ENCODE measurements at places on chromosomes 4 and X.
A peak's percentile ranks its signal among the peaks of the same experiment; 100 is the strongest.

- no peak for DNase-seq
Measured at GRCh38 chr4:106149911-106150310, 166.1 kb downstream of the TBCK start.

DNA sequence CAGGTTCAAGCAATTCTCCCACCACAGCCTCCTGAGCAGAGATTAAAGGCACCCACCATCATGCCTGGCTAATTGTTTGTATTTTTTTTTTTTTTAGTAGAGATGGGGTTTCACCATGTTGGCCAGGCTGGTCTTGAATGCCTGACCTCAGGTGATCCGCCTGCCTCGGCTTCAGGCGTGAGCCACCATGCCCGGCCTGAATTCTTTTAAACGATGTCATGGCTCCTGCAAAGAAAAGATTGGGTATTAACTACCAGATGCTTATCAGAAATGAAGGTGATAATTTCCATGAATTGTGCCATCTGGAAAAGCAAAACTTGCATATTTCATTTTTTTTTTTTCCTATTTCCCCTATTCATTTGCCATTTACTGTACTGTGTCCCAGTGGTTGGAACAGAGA is 195.7 kb upstream of the IGFBP7 start:
- DNase-seq = no peak

GRCh38 chrX:49850028-49850427 is 20.9 kb downstream of the PAGE4 start:
- no peak for DNase-seq

DNA sequence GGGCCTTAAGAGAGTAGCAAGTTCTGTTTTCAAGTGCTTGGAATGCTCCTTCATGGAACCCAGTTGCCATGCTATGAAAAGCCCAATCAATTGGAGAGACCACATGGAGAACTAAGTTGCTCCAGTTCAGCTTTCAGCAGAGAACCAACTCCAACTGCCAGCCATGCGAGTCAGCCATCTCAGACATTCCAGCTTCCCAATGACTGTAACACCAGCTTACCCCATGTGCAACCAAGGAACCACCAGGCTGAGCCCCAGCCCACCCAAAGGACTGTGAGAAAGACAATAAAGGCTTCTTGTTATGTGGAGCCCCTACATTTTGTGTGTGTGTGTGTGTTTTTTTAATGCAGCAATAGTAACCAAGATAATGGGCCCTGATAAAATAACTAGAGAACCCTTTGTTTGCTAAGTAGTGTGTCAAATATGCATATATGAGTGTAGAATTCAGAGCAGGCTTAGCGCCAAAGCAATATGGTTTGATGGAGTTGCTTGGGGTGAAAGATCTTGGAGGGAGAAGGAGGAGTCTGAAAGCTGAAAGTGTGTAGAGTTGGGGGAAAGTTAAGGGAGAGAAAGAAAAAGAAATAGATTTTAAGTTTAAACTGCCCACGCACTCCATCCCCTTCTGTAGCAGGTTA is 35.0 kb upstream of the CCKAR start:
- DNase-seq = no peak

DNA sequence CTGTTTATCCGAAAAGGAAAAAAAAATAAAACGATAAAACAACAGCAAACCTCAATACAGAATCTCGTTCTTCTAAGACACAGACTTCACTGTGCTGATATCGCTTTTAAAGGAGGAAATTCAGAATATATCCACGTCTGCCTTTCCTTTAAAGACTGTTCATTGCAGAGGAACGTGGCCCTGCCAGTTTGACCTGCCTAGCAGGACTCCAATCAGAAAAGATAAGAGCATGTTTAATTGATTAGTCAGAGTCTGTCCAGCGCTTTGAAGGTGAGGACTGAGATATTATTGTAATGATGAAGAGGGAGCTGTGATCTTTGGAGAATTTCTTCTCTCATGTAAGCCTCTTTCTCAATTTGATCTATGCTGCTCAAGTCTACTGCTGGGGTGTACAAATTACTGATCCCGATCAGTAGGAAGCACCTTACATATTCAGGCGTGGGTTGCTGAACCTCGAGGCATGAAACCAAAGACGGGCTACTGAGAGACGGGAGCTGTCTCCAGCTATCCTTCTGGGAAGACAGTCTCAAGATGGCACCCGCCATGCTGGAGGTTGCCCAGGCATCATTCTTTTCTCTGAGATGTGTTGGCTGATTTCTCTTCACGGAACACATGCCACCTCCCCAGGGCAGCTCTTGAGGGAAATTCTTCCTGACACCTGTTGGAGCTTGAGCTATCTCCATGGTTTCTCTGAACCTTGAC is 146.1 kb downstream of the SHOX start:
- DNase-seq = no peak

DNA sequence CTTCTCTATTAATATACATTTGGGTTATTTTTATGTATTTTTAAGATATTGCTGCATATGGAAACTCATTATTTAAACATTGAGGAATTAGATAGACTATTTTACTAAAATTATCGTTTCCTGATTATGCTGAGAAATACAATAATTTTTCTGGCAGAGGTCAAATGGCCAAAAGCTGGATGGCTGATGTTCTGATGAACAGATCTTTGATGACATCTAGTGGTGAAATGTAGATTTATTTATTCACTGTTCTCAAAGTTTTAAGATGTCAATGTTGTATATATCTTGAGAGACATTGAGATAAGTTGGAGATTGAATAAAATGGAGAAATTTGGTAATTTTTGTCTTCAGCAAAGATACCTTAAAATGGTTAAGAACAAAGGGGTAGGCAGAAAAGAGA is 96.2 kb downstream of the UGT8 start:
- no peak for DNase-seq

DNA sequence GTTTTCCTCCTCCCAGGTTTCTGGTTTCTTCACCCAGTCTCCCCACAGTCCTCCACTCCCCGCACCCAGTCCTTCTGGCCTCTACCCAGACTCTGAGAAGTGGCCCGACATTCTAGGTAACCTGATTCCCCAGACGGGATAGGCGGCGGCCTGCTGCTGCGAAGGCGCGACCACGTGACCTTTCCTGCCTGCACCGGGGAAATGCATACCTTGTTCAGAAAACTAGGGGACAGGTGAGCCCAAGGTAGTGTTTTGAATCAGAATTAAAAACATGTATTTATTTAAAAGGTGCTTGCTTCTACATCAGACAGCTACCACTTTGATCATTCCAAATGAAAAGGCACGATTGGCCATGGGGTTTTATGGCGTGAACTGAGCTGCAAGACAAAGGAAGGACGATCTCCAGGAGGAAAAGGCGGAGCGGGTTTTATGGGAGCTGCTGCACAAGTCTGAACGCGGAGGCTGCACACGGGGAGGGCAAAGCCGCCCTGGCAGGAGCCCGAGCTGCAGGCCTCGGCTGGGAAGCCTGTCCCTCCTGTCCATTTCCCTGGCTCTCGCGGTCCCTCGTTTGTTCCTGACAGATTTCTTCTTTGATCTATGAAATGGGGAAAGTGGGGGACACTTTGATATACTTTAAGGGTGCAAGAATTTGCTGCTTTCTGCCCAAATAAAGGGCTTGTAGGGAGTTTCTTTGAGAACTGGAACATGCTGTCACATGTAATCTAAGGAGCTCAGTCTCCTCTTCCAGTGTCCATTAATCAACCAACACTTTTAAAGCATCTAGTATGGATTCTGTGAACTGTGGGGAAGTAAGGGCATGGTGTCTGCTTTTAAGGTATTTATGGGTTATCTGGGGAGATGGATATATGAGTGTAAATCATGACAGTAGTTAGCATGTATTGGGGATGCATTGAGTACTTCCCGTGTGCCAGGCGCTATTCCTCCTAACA is 150.9 kb downstream of the SPRY1 start:
- DNase-seq = no peak

- peak; percentile 3 for DNase-seq
Measured at GRCh38 chrX:103063191-103063845, 653 bp downstream of the BEX1 start.

- no peak for DNase-seq
Measured at GRCh38 chrX:118373538-118373937, 27.6 kb downstream of the WDR44 start.

DNA sequence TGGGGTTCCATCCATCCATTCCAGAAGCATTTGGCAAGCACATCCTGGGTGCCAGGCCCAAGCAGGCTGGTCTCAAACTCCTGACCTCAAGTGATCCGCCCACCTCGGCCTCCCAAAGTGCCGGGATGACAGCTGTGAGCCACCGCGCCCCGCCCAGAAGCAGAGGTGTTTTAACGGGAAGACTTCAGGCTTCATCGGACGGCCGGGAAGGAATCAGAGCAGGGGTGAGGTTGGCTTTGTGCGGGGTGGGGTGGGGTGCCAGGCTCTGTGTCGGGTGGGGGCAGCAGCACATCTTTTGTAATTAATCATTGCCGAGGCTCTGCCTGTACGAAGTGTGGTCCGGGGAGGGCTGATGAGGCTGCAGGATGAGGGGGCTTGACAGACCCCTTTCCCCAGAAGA is 5.1 kb upstream of the SLC25A6 start:
- no peak for DNase-seq

DNA sequence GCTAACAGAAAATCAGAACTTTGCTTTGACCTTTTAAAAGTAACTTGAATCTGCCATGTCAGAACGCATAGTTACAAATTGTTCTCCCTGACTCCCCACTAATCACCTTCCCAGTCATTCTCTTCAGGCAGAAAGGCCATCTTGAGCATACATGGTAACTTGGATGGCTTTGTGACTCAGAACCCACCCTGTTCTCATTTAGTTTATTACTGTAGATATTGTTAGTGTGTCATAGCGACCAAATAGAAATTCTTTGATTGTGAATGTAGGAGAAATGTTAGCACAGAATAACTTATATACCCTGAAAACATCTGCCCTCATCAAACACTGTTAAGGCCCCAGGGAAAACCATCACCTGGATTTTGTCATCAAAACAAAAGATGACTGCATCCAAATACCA is 382.0 kb downstream of the MAGEB5 start:
- DNase-seq = no peak

DNA sequence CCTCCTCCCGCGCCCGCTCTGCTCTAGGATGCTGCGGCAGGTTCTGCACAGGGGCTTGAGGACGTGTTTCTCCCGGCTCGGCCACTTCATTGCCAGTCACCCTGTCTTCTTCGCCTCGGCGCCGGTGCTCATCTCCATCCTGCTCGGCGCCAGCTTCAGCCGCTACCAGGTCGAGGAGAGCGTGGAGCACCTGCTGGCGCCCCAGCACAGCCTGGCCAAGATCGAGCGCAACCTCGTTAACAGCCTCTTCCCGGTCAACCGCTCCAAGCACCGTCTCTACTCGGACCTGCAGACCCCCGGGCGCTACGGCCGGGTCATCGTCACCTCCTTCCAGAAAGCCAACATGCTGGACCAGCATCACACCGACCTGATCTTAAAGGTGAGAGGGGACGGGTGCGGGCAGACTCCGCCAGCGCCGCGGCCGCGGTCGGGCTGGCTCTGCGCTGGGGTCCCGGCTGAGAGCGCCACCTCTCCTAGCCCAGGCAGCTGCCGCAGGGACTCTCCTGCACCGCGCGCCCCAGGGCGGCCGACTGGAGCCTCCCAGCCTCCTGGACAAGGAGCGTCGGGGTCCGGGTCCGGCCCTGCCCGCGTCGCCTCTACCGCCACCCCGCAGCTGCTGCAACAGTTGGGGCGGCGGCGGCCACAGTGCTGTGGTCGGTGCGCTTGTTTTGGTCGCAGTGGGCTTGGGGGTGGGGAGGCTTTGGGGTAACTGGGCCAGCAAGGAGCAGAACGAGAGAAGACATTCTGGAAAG is at the start of gene PTCHD1:
Gene PTCHD1 (plus strand): TSS at position 2 of the 752 bp plus-strand sequence. CDS start 27 bp downstream, at position 29.
- DNase-seq = no peak

DNA sequence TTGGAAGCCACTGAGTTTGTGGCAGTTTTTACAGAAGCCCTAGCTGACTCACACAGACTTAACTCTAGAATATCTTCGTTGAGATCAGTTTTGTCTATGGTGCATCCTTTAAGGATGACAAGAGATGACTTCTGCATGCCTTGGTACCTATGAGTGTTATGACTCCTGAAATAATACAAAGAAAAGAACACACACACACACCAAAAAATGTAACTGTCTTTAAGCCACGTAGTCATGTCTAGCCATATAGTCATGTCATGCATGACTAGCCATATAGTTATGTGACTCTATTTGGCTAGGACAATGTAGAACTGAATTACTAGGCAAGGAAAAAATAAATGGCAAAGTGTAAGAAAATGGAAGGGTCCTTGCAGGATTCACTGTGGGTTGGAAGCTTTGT is 447.8 kb downstream of the NLGN4X start:
- no peak for DNase-seq

DNA sequence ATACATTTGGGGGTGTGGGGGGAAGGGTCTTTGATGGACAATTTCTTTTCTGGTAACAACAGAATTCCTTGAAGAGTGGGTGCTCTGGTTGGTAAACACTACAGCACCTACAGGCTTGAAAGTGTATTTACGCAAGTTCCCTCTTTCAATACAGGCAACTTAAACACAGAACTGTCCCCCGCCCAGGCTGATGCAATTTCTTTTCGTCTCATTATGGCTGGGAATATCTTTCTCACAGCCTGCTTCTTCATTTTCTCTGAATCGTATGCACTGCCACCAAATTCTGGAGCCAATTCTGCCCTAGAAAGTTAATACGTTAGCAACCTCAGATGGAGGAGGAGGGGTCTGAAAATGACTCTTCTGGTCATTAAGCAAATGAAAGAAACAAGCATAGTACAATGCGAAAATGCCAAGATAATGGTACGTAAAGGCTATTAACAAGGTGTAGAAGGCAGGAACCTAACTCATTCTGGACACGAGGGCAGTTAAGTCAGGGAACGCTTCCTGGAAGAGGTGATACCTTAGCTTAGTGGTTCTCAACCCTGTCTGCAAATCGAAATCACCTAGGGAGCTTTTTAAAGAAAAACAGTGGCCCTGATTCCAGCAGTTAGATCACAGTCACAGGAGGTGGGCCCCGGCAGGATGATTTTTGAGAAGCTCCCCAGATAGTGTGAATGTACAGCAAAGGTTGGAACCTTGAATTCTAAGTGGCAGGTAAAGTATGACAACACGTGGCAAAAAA is 1.0 kb downstream of the AGA start:
- peak; percentile 12 for DNase-seq

GRCh38 chrX:68878977-68879645 is 50.3 kb downstream of the EFNB1 start:
- no peak for DNase-seq

DNA sequence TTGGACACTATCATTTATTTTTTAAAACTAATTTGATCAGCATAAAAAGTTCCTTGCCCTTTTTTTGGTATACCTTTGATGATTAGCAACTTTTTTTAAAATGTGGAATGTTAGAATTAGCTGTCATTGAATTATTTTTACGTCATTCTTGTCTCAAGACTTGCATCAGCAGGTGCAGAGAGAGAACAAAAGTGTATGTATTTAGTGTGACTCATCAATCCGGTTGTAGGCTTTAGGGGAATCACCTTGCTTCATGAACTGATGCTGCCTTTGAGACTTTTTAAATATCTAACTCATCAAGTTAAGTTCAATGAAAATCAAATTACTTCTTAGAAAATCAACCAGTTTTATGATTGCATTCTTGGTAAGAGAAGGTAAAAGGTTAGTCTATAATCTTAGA is 125.1 kb downstream of the ARX start:
- DNase-seq = no peak

GRCh38 chrX:21638311-21638710 is 19.8 kb downstream of the KLHL34 start:
- no peak for DNase-seq

- no peak for DNase-seq
Measured at GRCh38 chr4:148164557-148164956, 277.7 kb downstream of the NR3C2 start.

GRCh38 chr4:63618883-63619718 is 790.1 kb downstream of the TECRL start:
- DNase-seq = no peak

- no peak for DNase-seq
Measured at GRCh38 chr4:99457270-99457669, 22.1 kb upstream of the ADH7 start.

- no peak for DNase-seq
Measured at GRCh38 chr4:16790508-16790907, 107.9 kb downstream of the LDB2 start.

- DNase-seq = no peak
Measured at GRCh38 chr4:176268963-176269362, at the start of gene ASB5. Gene ASB5 (minus strand): TSS chr4:176269222. CDS start chr4:176269108, 114 bp downstream.
